Activated naive CD8-positive, alpha-beta T cell treated with anti-CD3 and anti-CD28 coated beads, Interleukin-2, amount 10 ng/mL, durations not matched to agents 7 days and 5 days (primary cell): ENCODE measurements at places on chromosomes 2 and 18.

DNA sequence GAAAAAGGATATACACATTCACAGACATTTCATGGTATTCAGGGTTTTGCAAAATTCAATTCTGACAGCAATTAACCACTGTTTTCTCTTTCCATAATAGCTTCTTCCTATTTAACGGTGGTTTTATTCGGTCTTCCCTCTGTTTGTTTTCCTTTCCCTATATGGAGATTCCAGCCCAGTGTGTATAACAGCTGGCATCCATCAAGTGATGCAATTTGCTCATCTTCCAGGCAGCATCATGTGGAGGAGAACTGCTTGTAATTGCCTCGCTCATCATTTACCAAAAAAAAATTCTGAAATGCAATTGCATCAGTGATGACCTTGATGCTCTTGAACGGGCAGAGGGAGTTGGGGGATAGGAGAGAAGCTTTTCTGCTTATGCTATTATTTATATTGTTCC lies 165.9 kb upstream of the PGAP1 start:
- DNase-seq: no peak

GRCh38 chr18:61360404-61361383 lies 27.5 kb downstream of the CDH20 start:
- no peak for DNase-seq

DNA sequence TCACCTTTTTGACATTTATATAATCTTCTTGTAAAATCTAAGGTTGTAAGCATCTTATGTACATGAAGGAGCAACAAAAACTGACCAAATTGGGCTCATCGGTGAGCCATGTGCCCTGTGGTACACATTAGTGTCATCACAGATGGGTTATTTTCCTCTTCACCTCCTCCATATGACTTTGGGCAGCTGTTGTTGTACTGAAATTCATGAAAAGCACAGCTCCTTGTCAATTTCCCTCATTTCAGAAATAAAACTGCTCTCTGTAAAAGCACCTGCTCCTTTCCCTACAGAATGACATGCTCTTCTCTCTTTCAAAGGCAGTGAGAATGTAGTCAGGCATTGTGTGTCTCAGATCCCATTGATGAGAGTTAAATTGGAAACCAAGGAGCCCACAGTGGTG lies 42.0 kb downstream of the DTNA start:
- DNase-seq: no peak

GRCh38 chr2:102368461-102369109 lies 13.0 kb downstream of the IL18R1 start:
- DNase-seq: no peak

GRCh38 chr2:31256611-31257382 lies 22.8 kb downstream of the EHD3 start:
- no peak for DNase-seq

GRCh38 chr2:109722026-109722425 lies 72.1 kb upstream of the RGPD5 start:
- no peak for DNase-seq

DNA sequence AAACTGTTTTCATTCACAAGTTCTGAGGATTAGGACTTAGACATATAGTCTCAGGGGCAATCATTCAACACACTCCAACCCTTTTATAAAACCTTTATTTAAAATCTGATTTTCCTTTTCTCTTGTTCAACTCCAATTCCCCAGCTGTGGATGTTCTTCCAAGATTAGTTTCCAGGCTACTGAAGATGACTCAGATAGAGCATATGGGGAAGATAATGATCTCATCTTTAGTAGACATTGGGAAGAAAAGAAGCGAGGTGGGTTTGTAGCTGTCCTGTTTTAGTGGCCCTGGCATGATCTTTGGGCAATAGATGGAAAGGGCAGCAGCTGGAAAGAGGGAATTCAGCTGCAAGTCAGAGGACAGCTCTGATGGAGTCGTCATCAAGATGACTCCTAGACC lies 247.7 kb upstream of the CCDC68 start:
- DNase-seq: no peak

GRCh38 chr2:26033270-26033817 lies 540 bp upstream of the RAB10 start:
- DNase-seq: no peak

- DNase-seq: no peak
Measured at GRCh38 chr2:179711375-179711774, 150.0 kb downstream of the ZNF385B start.

DNA sequence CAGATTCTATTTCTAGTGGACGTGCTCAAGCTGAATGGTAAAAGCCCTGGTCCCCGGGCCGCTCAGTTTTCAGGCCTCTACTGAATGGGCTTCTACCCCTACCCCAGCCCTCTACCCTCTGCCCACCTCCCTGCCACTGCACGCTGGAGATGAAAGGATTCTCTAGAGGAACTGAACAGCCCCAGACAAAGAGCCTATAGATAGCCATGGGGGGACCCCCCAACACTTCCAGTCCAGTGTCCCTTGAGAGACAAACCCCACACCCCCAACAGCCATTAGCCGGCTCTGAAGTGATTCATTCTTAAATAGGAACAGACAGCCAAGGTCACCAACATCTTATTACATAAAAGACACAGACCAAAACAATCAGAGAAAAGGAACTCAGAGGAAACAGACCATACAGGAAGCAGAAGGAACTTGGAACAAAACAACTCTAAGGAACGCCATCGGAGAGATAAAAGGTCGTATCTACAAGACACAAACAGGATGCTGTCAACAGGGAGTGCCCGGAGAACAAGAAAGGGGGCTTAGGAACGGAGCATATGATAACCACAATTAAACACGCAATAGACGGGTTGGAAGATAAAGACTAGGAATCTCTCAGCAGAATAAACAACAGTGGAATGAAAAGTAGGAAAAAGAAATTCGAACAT lies 23.5 kb downstream of the TMEM37 start:
- DNase-seq: no peak

DNA sequence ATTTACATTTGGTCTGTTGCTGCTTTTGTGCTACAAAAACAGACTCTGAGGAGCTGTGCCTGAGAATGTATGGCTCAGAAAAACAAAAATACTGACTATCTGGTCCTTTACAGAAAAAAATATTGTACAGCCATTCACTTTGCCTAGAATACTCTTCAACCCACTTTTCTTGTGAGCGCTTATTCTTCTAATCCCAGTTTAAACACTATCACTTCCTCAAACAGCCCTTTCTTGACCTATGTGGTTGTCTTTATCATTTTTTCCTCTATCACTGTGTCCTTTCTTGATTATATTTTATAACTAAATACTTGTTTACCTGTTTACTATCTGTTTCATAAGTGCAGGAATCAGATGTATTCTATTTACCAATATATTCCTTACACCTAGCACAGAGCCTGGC lies 33.5 kb downstream of the CUL3 start:
- DNase-seq: no peak

GRCh38 chr18:26312199-26312598 lies 86.0 kb downstream of the TAF4B start:
- no peak for DNase-seq

DNA sequence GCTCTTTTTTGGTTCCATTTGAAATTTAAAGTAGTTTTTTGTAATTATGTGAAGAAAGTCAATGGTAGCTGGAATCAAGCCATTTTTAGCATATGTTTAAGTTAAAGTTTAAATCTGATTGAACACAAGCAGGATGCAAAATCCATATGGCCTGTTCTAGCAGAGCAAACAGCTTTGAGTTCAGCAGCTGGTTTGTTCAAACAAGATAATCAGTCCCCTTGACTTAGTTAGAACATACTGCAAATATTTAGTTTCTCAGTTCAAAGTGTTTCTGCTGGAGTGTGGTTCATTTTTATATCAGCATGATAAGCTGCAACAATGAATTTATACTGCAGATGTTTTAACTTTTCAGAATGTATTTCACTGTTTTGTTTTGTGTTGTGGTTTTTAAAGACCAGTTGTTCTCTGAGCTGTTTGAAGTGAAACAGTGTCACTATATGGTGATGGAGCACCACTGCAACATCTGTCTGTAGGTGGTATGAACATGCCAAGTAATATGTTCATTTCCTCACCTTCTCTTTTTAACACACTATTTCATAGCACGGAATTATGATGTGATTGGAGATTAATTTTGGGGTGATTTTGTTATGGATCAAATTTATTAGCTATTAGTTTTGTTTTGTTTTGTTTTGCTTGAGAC lies 125.3 kb downstream of the COL4A4 start:
- no peak for DNase-seq

DNA sequence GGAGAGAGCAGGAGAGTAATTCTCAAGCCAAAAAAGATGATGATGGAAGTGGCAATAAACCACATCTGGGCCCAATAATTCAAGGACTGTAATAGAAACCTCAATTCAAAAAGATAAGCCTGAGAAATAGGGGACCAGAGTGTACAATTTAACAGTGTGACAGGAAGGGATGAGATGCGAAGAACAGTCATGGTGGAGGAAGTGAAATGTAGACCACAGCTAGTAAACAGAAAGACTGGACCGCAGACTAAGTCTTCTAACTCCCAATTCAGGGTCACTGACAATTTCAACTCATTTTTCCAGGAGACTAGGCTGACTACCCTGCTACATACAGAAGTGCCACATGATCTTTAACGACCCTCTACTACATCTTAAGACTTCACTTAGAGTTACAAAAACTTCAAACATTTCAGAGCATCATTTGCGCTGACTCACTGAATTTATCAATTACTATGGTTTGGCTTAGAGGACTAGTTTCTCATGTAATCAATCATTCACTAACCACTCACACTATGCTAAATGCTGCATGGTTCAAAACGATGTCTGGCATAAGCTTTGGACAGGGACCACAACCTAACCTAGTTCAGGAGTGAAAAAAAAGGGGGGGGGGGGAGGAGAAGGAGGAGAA lies 9.0 kb downstream of the CUL3 start:
- no peak for DNase-seq

- no peak for DNase-seq
Measured at GRCh38 chr18:10291568-10291981, 162.9 kb upstream of the APCDD1 start.

DNA sequence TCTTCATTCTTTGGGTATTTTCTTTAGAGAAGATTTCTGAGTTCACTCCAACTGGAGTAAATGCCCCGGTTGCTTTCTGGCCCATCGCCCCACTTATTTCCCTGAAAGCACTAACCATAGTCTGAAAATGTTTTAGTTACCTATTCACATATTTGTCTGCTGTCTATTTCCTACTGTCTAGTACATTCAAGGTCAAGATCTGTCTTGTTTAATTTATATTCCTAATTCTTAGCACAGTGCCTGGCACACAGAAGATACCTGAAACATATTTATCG lies 134.4 kb upstream of the KLHL14 start:
- DNase-seq: no peak

DNA sequence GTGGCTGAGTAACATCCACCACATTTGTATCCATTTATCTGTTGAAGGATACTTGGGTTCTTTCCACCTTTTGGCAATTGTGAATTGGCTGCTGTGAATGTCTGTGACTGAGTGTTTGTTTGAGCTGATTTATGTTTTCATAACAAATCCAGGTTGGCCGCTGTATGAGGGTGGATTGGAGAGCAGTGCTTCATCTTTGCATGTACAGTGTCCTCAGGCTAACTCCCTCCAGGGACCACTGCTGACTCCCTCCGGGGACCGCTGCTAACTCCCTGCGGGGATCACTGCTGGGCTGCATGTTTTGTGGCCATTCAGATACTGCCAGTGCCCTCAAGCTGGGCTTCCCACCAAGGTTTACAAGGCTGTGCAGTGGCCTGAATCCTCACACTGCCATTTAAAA lies 10.2 kb downstream of the BOK start:
- DNase-seq: no peak

DNA sequence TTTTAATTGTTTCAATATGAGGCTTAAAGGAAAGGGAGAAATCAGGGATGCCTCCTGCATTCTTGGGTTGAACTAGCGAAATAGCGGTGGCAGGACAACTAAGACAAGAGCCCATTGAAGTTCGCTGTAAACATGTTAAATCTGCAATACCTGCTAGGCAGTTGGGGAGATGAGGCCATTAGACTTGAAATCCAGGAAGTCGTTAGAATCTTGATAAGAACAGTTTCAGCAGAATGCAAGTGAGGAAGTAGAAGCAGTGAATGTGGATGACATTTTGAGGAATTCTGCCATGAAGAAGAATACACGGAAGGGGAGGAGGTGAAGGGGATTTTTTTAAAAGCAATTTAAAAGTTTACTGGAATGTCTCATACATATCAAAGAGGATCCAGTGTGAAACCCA lies 109.7 kb downstream of the LPIN1 start:
- no peak for DNase-seq

DNA sequence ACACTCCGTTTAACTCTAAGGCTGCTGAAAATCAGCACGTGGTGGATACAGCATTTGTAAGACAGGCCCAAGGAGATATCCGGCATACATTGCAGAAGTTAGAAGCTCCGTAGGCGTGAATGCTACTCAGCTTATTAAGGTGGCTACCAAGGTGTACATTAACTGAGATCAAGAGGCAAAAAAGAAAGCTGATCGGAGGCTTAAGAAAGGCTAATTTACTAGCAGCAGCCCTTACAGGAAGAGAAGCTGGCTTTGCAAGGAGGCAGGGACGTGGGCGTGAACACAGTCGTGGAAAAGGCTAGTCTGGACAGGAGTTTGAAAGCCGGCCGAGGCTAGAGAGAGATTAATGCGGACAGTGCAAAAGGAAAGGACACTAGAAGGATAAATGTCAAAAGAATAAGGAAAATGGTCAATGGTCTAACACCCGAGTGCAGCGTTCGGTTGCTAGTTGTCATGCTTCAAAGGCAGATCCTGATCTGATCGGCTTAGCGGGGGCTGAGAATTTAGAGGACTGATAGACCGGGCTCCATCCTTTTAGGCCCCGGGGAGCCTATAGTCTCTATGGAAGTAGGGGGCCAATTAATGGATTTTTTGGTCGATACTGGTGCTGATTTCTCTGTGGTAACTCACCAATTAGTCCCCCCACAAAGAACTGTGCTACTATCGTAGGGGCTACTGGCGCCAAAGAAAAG lies 45.6 kb upstream of the SELENOI start:
- DNase-seq: no peak

GRCh38 chr2:134705861-134706586 lies 12.8 kb downstream of the TMEM163 start:
- DNase-seq: no peak

- DNase-seq: no peak
Measured at GRCh38 chr2:201218780-201219179, 35.8 kb downstream of the CASP10 start.

GRCh38 chr2:164515030-164515429 lies 106.3 kb downstream of the GRB14 start:
- DNase-seq: no peak

DNA sequence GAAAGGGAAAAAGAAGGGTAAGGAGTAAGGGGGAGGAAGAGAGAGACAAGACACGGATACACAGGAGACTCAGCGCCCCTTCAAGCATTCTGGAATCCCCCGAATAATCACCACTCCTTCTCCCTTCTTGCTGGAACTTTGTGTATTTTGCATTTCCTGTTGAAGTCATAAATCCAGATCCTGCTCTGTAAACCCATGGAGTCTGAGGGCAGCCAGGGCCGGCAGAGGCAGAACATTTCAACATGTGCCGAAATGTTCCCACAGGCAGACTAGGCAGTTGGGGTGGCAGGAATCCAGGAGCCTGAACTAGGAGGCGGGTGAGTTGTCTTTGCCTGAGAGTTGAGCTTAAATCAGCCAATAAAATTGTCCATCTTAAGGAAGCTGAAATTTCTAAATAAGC lies 193.1 kb downstream of the SH3RF3 start:
- DNase-seq: no peak

GRCh38 chr2:174858745-174859144 lies 94.5 kb upstream of the CHRNA1 start:
- no peak for DNase-seq
